Stimulated activated CD4-positive, alpha-beta T cell treated with anti-CD3 and anti-CD28 coated beads, Interleukin-15, amount 100 ng/mL, for 1 hour (primary cell): ENCODE measurements at places on chromosomes 6 and 20.

GRCh38 chr6:130453230-130453629, 87.4 kb downstream of the TMEM200A start:
- no peak for DNase-seq

DNA sequence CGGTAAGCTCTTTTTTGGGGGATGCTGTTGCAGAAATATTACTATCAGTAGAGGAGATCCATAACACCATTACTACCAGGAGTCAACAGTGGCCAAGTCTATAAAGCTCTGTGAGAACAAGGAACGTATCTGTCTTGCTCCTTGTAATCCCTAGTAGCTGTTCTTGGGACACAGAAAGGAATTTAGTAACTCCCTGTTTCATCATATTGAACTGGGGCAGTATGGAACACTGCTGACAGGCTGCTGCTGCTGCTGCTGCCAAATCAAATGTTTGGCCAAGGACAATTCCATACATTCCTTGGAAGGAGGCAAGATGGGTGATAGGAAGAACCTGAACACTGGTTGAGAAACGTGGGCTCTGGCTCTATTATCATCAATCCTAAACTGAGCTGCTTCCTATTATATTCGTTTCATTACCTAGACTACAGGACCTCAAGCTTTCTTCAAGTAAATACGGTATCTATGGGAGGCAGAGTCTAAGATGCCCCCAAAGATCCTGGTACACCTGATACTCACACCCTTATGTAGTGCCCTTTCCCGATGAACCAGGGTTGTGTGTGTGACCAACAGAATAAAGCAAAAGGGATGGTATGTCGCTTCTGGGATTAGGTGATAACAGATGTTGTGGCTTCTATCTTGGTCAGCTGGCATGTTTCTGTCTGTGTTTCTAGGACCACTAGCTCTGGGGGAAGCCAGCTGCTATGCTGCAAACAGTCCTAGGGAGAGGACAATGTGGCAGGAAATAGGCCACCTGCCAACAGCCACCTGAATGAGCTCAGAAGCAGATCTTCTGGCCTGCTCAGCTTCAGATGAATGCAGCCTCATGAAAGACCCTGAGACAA, 39.5 kb downstream of the ELOVL5 start:
- no peak for DNase-seq

DNA sequence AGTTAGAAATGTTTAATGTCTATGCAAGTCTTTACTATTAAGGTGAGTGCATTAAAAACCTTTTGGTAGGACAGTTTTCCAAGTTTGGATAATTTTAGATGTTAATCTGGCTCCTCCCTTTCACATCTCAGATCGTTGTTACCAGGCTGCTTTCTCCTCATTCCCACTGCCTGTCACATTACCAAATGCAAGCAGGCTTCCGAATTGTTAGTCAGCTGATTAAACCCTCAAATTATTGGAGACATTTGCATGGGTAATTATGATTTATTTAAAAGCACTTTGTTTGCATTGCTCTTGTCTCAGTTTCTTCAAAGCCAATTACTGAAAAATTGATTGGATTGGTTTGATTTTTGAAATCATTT, 816.5 kb downstream of the KIF16B start:
- no peak for DNase-seq

GRCh38 chr6:131029626-131030297, 33.3 kb downstream of the EPB41L2 start:
- DNase-seq = no peak

- DNase-seq = no peak
These were observed 611.0 kb upstream of the MARCKS start for GRCh38 chr6:113246186-113246585.

- DNase-seq = no peak
These were observed 4.1 kb upstream of the IFT52 start for GRCh38 chr20:43586641-43587040.

DNA sequence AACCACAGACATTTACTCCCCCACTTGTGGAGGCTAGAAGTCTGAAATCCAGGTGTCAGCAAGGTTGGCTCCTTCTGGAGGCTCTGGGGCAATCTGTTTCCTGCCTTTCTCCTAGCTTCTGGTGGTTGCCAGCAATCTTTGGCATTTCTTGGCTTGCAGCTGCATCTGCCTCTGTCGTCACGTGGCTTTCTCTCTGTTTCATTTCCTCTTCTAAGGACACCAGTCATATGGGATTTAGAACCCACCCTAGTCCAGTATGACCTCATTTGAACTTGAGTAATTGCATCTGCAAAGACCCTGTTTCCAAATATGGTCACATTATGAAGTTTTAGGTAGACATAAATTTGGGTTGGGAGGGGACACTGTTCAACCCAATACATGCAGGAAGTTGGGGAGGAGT, 56.2 kb upstream of the EPB41L1 start:
- no peak for DNase-seq

DNA sequence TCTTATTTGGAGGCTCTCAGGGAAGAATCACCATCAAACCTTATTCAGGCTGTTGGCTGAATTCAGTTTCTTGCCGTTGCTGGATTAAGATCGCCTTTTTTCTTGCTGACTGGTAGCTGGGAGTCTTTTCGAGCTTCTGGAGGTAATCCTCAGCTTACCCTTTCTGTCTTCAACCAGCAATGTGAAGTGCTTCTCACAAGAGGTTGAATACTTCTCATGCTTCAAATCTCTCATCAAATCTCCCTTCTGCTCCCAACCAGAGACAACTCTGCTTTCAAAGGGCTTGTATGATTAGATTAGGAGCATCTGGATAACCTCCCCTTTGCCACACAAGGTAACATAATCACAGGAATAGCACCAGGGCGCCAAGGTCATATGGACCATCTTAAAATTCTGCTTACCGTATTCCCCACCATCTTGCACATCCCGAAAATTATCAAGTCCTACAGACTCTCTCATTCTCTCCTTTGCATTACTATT, 137.2 kb downstream of the MOXD1 start:
- DNase-seq = no peak

DNA sequence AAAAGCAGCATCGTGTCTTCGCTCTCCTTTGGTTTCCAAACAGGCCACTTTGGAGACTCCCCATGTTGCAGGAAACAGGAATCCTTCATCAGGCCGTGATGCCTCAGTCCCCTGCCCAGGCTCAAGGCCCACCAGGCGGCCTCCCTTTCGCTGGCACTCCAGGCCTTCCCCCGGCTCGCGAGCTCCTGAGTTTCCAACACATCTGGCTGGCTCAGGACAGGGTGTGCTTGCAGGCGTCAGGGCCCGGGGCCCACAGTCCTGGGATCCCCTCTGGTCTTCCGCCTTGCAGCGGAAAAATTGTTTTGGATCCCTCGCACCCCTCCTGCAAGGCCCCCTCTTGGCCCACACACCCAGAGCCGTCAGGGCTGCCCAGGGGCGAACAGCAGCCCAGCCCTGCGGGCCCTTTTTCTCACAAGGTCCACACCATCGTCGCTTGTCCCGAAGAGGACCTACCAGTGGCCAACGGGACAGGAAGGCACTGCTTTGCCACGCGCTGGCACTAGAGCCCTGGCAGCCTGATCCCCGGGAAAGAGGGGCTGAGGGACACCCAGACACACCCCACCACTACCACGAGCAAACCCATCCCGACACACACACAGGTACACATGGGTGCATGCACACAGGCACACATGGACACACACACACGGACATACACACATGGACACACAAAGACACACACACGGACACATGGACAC, 1930.9 kb upstream of the DEFB115 start:
- DNase-seq = no peak

GRCh38 chr6:130282234-130282995, 59.7 kb upstream of the SAMD3 start:
- no peak for DNase-seq

GRCh38 chr6:145814501-145815308, at the start of gene FBXO30:
FBXO30 (minus strand) TSS chr6:145814795; CDS start chr6:145806405, 8,390 bp downstream.
- DNase-seq = peak; percentile 85

- DNase-seq = no peak
These were observed 162.6 kb upstream of the SCGN start for GRCh38 chr6:25489399-25489798.

DNA sequence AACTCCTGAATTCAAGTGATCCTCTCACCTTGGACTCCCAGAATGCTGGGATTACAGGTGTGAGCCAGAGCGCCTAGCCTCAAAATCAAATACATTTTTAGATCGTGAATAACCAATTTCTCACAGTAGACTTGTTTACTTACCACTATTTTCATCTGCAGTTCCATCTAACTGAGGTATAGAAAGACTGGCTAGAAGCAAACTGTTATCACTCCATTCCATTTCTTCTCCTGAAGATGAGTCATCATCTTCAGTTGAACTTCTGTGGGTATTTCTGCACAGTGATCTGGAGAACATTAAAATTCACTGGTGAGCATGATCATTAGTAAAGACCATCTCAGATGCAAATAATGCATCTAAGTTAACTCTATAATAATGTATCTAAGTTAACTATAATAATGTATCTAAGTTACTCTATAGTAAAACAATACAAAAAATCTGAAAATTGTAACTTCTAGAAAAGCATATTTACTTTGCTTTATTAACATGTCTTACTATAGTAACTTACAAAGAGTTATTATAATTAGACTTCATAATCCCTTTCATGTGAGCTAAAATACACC, 105.4 kb downstream of the REV3L start:
- no peak for DNase-seq

- DNase-seq = no peak
These were observed 171.4 kb downstream of the COL9A1 start for GRCh38 chr6:70131528-70131927.

DNA sequence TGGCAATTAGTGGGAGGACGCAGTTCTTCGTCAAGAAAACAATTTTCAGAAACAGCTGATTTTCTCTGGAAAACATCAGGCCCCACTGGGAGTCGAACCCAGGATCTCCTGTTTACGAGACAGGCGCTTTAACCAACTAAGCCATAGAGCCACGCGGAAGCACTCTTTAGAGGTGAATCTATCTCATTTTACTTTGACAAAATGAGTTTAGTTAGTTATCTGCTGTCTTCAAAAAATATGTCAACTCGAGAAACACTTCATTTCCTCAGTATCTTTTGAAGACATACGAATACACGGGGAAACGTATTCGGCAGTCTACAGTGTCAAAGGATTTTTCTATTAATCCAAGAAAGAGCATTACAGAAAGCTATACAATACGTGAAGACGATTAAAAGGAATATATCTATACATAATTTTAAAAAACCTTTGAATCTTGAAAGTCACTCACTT, 26.7 kb downstream of the GPX6 start:
- DNase-seq = no peak

DNA sequence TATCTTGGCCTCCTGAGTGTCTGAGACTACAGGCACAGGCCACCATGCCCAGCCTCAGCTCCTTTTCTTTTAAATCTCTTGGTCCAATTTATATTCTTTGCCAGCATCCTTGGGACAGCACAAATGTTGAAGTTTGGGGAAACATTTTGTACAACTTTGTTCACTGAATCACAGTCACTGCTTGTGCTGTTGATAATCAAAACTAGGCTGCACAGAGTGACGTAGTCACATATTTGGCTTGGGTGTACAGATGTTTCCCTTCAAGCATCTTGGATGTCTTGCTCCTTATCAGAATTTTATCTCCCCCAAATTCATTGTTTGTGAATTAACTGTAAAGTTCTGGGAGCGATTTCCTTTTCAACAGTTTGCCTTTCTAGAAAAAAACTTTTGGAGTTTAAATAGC, 17.9 kb downstream of the CARMIL1 start:
- no peak for DNase-seq

GRCh38 chr20:43953919-43954592, 39.4 kb downstream of the TOX2 start:
- no peak for DNase-seq

- DNase-seq = no peak
These were observed 3.9 kb downstream of the CDKAL1 start for GRCh38 chr6:20538131-20538662.

DNA sequence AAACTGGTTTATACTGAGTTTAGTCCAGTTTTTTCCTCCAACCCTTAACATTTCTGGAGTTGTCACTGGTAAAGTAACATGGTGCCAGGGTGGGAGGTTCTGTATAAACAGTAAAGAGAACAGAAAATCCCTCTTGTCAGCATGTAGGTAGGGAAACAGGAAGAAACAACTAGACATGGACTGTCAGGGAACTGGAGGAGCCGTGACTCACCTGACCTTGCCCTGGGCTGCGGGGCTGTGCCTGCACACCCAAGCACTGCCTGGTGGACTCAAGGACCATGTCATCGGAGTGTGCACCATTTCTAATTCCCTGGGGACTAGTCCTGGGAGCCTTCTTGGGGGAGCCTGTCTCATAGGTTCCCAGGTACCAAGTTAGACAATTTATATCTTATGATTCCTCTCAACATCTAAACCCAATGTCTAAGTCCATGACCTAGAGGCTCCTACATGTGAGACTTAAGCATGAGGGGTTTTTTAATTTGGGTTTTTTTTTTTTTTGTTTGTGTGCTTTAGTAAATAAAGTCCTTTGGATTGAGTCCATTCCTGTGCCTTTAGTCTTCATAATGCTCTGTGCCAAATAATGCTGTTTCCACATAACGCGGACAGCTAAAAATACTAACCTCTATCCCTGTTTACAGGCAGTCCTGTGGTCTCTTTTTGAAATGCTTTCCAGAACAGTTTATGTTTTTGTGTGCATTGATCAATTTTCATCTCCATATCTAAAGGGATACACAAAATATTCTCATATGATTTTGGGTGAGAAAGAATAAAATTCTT, 136.9 kb upstream of the SUPT3H start:
- no peak for DNase-seq

DNA sequence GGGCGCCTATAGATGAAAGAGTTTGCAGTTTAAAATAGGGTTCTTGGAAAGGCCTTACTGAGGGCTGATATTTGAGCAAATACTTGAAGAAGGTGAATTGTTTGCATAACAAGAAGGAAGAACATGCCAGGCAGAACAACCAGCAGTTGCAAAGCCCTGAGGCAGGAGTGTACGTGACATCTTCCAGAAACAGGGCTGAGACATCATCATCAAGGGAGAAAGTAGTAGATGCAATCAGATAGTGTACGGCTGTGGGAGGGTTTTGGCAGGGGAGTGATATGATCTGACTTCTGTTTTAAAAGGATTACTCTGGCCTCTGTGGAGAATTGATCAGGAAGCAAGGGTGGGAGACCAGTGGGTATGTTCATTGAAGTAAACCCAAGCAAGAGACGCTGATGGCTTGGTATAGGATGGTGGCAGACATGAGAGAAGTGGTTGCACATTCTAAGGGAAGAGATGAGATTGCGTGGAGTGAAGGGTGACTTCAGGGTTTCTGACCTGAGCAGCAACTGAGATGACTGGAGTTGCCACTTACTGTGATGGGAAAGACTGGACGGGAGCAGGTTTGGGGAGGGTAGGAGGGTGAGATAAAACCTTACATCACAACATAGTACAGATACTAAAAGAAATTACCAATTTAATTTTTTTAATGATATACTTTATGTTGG, 28.8 kb downstream of the RIOK1 start:
- no peak for DNase-seq

GRCh38 chr20:62900692-62901584, 25.4 kb downstream of the DIDO1 start:
- no peak for DNase-seq

GRCh38 chr6:163706500-163707087, 292.1 kb downstream of the QKI start:
- no peak for DNase-seq

GRCh38 chr6:90192857-90193256, 103.8 kb downstream of the BACH2 start:
- no peak for DNase-seq

GRCh38 chr6:160349020-160349441, 853 bp downstream of the SLC22A3 start:
- no peak for DNase-seq
